Heart right ventricle (tissue), 16 donors: ENCODE measurements at places on chromosomes 3 and 15. TPM values are rescaled to one million over a fixed set of nuclear protein-coding genes. Genes with fewer than 3 reads are reported as not detected.
A peak's percentile ranks its signal among the peaks of the same experiment; 100 is the strongest.

- no peak for DNase-seq
Measured at GRCh38 chr15:35115155-35115725, 30.1 kb upstream of the NANOGP8 start.

DNA sequence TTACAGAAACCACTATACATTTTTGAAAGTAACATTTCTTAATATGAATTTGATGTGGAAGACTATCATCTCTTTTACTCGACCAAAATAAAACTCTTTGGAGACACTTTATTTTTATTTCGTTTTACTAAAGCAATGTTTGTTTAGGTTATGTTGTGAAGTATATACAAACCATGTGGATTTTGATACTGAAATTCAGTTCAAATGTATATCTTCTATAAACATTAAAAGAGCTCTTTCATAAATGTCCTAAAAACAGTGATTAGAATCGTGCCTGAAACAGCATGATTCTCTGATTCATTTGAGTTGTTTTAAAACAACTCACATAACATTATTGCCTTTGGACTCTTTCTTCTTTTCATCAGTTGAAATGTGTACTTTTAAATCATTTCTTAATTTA is 373.7 kb upstream of the GOLIM4 start:
- no peak for DNase-seq

Gene CRABP1
- total RNA-seq: not detected

GRCh38 chr15:39180483-39180933 is 400.4 kb upstream of the THBS1 start:
- DNase-seq: no peak

- DNase-seq: no peak
Measured at GRCh38 chr3:155441506-155441905, 148.0 kb upstream of the STRIT1 start.

GRCh38 chr3:152234657-152235375 is 33.9 kb upstream of the MBNL1 start:
- no peak for DNase-seq

DNA sequence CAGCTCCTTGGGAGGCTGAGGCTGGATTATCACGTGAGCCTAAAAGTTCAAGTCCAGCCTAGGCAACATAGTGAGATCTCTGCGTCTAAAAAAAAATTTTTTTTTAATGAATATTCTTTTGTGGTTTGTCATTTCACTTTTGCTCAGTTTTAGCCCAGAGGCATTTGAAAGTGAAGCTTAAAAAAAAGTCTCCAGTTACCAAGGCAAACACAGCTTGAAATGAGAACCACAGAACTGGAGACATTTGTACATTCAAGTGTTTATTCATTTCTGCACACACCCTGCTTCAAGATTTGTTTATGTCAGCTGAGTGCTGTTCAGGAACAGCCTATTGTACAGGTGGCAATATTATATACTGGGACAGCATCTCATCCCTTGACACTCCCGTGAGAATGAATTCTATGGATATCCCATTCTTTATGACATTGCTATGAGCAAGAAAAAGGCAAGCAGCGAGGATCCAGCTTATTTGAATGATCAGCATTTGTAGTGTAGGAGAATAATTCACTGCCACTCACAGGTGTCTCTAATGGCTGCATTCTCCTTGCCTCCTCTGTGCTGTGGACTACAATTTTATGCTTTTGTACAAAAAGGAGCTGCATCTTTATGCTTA is 444.8 kb upstream of the GRM7 start:
- DNase-seq: no peak

Gene ANKRD28
- 21.4 TPM for total RNA-seq

- no peak for DNase-seq
Measured at GRCh38 chr15:62553911-62554563, 389.0 kb upstream of the C2CD4B start.

GRCh38 chr3:94405258-94406035 is 342.6 kb downstream of the NSUN3 start:
- DNase-seq: no peak

DNA sequence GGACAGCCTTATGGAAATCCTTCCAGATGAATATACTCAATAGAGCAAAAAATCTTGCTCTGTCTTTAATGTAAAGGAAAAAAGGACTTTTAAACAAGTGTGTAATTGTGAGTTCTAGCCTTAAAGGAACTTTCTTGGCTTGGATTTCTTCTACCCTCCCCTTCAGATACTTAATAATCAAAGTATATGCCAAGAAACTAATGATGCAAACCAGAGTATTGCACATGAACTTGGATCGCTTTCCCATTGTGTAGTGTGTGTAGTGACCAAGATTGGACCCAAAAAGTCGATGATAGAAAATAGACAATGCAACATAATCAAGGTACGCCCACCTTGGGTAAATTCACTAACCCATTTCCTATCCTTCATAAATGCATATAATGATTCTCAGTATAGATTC is 123.8 kb downstream of the TIGIT start:
- no peak for DNase-seq

- peak; percentile 35 for DNase-seq
Measured at GRCh38 chr15:100918690-100919480, at the start of gene LRRK1. Gene LRRK1, plus strand, starts transcription at chr15:100919357. Its CDS starts 5,276 bp downstream, at chr15:100924633.

GRCh38 chr3:170868577-170869238 is 1.3 kb downstream of the RPL22L1 start:
- DNase-seq: no peak

Gene CHDH
- 1.8 TPM for total RNA-seq

Gene NAALADL2
- total RNA-seq: 7.3 TPM

Gene CCRL2
- 2.2 TPM for total RNA-seq

DNA sequence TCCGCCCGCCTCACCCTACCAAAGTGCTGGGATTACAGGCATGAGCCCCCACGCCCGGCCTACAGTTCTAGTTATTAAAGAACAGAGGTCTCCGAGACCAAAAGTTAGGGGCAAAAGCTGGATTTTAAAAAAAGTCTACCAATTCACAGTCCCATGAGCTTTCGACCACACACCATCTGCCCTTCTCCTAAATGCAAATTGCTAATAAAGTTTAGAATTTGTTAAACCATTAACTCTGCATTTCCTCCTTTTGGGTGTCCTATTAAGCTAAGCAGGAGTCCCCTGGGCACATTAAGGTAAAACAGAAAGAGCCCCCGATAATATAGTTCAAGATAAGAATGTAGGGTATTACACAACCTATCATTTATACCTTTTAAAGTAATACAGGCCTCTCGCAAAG is 322.7 kb downstream of the FOXP1 start:
- no peak for DNase-seq

- no peak for DNase-seq
Measured at GRCh38 chr3:39541917-39542329, 74.4 kb downstream of the MOBP start.

Gene C3orf85
- not detected for total RNA-seq

Gene SI
- not detected for total RNA-seq

GRCh38 chr3:150544726-150545125 is 1.6 kb downstream of the SERP1 start:
- no peak for DNase-seq

Gene CDC25A
- total RNA-seq: 0.47 TPM

GRCh38 chr3:42085641-42086376 is 5.3 kb upstream of the TRAK1 start:
- DNase-seq: no peak

Gene POPDC2
- 928 TPM for total RNA-seq

Gene SLC28A1
- 1.9 TPM for total RNA-seq

DNA sequence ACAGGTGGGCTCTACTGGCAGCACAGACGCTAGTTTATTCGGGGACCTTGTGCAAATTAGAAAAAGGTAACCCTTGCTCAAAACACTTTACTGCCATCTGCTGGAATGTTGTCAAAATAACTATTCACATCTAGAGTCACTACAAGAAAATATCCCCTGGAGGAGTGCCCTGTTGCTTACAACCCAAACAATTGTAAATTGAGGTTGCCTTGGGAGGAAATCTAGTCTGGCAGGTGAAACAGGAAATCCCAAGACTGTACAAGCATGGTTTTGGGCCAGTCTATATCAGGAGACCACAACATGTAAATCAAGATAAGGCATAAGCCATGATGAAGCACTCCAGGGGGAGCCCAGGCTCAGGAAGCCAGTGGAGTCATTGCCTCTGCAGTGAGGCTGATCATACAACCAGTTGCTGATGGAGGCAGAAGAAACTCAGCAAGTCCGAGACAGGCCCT is 136.8 kb upstream of the ACP3 start:
- DNase-seq: no peak

GRCh38 chr3:62942227-62942626 is 67.0 kb upstream of the CADPS start:
- no peak for DNase-seq

DNA sequence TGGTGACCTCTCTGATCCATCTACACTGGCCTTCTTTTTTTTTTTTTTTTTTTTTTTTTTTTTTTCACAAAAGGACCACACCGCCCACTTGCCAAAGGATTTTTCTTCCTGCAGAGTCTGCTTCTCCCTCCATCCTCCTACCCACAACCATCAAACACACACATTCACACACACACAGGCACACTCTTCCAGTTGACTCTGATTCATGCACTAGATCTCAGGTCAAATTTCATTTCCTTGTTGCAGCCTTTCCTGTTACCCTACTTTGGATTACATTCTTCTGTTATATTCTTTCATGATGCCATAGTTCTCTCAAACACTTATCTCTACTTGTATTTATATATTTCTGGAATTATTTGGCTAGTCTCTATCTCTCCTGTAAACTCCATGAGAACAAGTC is 133.9 kb downstream of the STAC start:
- no peak for DNase-seq

DNA sequence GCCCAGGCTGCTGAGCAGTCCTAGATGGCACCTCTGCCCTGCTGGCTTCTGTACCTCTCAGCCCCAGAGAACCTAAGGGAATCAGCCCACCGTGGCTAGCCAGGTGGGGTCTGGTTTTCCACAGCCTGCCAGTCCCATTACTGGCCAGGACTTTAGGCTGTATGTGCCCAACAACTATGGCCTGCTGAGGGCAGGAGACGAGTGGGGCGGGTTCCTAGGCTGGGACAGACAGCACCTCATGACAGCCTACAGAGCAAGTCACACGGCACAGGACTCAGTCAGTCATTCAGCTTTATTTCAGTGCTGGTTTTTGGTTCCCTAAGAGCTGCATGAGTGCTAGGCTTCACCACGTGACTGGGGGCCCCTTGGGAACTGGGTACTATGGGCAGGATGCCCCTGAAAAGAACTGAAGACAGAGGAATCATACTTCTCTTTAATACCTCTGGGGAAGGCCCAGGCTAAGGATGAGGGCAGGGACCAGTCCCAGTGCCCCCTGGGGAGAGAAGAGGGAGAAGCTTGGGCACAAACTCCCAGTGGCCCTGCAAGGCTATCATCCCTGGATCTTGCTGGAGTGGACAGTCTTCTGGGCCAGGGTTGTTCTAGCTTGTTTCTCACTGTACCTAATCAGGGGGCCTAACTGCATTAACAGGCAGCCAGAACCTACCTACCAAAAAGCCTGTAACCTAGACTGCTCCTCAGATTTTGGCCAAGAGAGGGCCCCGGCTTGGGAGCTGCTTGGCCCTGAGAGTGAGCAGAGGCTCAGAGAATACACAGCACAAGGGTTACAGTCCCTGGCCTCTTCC is 14.8 kb downstream of the CLK3 start:
- no peak for DNase-seq

DNA sequence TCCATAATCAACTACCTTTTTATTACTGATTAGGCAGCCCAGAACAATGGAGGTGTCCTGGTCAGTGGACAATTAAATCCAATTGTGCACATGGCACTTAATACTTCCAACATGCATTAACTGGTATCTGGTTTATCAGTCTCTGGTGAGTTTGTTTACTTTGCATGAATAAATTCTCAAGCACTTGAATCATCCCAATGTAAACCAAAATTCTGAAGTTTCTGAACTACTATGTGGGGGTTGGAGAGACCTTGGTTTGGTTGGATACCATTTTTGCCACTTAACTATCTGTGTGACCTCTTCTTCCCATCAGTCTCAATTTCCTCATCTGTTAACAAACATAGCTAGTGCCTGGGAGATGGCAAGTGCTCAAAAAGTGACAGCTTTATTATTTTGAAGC is 70.5 kb upstream of the MAP4 start:
- no peak for DNase-seq
